ENCODE measurements at places on chromosomes 7 and 10.

DNA sequence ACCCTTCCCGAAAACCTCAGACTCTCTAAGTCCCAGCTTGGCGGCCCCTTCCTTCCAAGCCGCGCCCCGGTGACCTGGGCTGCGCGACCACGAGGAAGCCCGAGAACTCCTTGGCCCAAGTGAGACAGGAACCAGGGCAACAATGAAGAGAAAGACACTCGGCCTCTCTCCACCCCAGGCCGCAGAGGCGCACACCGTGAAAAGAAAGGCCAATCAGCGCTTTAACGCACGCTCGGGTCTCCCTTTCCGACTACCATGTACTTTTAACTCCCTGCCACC, 166.4 kb upstream of the PPP1R3A start:
- DNase-seq: no peak

- DNase-seq: no peak
These were observed 23.5 kb upstream of the PDE1C start for GRCh38 chr7:32093415-32094408.

DNA sequence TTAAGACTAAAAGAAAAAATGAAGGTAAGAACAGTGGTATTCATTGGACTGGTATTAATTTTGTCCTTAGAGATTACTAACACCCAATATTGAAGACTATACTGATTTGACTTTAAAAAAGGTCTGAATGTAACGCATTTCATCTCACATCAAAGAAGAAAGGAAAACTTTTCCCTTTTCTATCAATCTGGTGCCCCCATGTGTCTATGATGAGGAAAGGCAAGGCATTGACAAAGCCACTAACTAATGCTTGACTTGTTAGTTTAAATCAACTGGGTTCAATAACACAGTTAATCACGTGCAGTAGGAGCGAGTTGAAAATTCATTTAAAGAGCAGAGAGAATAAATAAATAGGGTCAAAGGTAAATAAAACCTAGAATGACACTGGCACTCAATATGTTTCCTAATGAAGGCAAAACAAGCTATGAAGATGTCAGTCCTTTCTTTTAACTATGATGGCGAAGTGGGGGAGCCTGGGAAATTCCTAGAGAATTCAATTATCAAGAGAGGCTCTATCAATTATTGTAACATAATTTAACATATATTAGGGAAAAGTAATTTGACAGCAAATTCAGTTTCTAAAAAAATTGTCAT, 180.9 kb downstream of the ANK3 start:
- no peak for DNase-seq

DNA sequence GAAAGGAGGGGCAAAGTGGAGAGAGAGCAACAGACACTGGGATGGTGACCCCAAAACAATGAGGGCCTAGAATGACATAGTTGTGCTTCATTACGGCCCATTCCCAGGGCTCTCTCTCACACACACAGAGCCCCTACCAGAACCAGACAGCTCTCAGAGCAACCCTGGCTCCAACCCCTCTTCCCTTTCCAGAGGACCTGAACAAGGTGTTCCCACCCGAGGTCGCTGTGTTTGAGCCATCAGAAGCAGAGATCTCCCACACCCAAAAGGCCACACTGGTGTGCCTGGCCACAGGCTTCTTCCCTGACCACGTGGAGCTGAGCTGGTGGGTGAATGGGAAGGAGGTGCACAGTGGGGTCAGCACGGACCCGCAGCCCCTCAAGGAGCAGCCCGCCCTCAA, 20.7 kb downstream of the PRSS2 start:
- DNase-seq: no peak

DNA sequence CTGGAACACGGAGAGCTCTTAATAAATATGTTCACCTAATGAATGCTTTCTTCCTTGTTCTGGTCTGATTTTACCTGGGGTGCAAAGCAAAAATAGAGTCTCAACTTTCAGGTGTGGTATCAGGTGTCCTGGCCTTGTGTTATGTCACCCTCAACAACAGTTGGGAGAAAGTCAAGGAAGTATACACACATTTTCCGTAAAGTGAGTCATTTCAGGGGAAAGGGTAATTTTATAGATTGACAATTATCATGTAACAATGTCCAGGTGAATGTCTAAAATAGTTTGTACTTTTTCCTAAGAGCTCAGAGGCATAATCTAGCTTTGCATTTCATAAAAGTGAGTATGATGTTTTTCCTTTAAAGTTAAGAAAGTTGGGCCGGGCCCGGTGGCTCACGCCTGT, 287.4 kb downstream of the SKIDA1 start:
- no peak for DNase-seq

GRCh38 chr10:24701447-24701846, 22.2 kb downstream of the ARHGAP21 start:
- no peak for DNase-seq

GRCh38 chr7:151806952-151807775, 69.8 kb downstream of the PRKAG2 start:
- DNase-seq: no peak

GRCh38 chr10:88281592-88282347, 301.3 kb downstream of the RNLS start:
- no peak for DNase-seq

- DNase-seq: no peak
These were observed 127.7 kb downstream of the DIP2C start for GRCh38 chr10:561721-562120.

DNA sequence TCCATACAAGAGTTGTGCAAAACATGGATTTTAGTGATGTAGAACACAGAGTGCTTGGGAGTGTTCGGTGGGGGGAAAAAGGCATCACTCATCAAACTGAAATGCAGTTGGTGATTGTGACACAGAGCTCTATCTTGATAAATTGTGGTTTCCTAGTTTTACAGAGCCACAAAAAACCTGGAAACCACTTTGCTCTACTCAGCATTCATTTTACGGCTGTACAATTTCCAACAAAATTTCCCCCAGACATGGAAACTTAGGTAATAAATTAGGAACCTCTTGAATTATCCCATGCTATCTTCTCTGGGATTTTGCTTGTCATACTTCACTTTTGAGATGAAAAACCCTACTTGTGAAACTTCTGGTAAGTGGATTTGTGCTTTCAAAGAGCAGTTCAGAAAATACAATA, 614.9 kb upstream of the FZD8 start:
- no peak for DNase-seq

DNA sequence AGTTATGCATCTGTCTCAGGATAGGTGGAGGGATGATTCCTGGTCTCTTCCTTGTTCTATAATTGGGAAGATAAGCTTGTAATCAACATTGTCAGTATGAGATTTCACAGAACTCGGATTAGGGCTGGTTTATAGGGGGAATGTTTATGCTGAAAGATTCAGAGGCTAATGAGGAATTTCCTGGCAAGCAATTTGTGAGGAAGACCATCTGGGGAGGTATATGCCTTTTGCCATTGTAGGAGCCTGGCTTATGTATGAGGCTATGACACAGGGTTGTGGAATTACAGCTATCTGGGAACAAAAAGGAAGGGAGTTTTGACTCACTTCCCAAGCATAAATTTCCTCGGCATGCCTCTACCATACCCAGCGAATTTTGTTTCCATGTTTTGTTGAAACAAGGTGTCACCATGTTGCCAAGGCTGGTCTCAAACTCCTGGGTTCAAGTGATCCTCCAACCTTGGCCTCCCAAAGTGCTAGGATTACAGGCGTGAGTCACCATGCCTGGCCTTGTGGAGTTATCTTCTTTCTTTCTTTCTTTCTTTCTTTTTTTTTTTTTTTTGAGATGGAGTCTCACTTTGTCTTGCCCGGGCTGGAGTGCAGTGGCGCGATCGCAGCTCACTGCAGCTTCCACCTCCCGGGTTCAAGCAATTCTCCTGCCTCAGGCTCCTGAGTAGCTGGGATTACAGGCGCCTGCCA, 1.6 kb upstream of the COPS6 start:
- no peak for DNase-seq
